Fibroblast of the aortic adventitia (primary cell): ENCODE measurements at places on chromosomes 2 and 18.

DNA sequence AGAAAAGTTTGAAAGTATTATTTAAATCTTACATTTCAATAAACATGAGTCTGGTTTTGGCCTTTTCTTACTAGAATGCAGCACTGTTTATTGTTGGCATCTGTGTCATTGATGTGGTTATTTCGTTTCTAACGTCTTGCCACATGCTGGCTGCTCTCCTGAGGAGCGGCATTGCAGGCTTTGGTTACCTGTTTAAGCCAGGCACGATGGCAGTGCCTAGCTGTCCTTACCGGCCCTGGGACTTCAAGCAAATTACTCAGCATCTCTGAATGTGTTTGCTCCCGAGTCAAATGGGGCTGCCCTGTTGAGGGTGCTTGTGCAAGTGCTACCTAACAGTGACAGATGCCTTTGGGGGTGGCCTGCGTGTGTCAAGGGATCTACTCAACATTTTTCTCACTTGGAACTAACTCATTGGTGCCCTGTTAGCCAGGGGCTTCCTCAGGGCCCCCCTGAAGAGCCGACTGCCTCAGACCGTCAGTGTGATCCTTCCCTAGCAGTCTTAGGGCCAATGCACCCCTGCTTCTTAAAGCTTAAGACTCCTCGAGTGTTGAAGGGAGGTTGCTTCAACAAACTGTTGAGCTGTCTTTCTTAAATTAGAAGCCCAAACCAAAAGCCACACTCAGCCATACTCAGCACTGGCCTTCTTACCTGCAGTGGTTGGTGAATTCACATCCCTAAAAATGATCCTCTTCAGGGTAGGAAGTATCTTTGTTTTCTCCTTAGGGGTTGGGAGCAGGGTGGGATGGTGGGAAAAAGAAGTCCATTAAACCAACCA lies 151.5 kb downstream of the NCK2 start:
- no peak for DNase-seq

DNA sequence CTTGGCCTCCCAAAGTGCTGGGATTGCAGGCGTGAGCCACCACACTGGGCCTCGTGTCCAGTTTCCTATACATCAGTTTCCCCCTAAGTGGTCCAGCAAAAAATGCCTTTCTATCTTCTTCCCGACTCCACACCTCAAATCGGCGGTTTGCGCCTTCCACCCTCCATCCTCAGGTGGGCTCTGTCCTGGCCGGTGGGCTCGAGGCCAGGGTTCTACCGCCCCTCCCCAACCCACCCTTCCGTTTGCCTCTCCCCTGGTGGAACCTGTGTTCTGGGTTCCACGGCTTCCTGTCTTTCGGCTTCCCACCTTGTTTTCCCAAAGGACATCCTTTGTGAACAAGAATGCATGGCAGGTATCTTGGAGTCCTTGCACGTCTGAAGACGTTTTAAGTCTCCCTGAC lies 104.4 kb downstream of the HS6ST1 start:
- no peak for DNase-seq

DNA sequence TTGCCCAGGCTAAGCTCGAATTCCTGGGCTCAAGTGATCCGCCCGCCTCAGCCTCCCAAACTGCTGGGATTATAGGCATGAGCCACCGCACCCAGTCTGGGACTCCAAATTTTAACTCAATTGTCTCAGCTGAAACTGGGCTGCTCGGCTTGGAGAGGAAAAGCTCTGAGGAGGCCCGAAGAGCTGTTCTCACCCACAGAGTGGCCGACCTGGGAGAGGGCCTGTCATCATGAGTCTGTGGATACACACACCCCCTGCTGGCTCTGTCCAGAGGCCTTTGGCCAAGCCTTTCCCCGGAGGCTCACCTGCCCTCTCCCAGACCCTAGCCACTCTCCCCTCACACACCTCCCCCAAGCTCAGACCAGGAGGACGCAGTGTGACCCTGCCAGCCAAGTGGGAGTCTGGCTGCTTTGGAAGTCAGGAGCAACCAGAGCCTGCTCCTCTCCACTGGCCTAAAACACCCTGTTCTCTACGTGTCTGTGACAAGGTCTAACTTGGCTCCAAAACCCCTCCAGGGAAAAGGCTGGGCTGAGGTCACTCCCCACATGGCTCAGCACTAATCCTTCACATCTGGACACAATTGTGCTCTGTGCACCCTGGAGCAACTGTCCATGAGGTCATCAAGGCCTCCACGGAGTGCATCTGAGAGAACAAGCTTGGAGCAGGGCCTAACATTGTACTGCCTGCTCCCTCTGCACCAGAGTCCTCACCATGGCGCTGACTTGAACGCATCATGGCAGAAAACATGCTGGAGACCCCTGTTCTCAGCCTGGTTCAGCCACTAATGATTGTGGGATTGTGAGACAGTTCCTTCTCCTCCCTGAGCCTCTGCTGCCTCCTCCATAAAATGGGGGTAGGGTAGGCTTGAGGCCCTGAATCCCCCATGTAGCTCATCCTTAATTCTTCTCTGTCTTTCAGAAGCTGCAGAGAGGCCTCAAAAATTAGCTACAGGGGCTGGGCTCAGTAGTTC lies 49.9 kb upstream of the RAB6C start:
- DNase-seq, result peak; percentile 64

DNA sequence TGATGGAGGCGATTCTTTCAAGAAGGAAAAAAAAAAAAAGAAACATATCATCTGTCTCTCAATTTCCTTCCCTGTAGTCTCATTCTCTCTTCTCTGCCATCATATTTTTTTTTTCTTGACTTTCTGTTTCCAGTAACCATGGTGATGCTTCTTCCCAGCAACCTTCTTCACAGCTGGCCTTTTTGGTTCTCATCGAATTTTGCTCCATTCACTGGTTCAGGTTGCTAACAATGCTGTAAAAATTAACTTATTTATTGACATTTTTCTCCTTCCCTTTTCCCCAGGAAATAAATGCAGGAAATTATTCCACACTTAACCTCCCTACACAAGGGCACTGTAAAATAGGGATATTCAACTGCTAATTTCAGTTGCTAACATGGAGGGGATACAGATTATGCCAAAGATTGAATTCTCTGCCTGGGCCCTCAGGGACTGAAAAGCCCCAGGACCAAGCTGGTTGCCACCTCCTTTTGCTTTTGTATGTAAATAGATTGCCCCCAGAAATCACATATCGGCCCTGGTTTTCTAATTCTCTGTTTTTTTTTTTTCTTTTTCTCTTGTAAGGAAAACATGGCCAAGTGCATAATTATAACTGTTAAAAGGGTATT lies 154.7 kb downstream of the MAP2 start:
- DNase-seq, result no peak

- peak; percentile 27 for DNase-seq
Observed at GRCh38 chr18:73981796-73982195, 165.8 kb downstream of the FBXO15 start.

DNA sequence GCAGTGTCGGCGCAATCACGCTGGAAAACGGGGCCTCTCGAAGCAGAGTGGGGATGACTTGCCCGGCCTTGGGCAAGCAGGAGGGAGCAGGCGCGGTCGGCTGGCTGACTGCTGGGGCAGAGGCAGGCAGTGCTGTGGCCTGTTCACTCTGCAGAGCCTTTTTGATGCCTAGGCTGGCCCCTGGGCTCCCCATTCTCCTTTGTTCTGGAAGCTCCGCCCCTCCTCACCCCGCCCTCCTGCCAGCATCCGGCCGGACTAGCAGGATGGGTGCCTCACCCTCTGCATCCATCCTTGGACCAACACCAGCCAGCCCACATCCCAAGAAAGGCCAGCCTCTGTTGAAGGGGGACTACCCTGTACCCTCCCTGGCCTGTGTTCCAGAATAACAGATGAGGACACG lies at the start of gene ASPRV1:
Gene ASPRV1 (minus strand): TSS at position 136 of the 400 bp plus-strand sequence. CDS start 195 bp downstream, outside the sequence.
- DNase-seq, result no peak

DNA sequence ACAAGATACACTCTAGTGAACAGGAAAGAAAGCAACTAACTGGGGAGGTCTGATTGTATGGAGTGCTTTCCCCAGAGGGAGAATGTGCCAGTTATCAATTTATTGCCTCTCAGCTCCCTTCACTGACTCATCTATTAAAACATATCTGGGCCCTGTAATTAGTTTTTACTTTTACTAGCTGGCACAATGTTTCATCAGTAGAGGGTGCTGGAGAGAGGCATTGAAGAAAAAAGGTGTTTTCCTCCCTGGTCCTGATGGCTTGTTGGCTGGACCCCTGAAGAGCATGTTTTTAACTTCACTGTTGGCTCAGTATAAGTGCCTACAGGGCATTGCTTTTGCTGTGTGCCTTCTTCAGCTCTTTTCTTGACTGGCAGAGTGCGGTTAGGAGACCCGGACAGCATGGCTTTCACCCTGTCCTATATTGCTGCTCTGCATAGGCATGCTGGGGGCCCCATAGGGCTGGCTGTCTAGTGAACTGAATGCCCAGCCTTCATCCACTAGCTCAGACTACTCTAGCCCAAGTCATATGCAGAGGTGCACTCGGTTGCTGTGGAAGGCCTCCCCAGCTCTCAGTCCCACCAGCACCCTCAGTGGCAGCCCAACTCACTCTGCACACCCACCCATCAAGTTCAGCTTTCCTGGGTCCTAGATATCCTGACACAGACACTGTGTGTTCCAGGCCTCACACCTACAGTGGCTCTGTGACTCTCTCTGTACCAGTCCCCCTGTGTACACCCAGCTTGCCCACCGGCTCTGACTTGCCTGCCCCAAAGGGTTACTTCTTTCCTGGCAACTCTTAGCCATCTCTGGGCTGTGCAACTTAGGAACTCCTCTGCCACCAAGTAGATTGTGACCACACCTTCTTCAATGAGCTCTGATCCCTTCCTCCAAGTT lies 62.3 kb upstream of the ACYP2 start:
- DNase-seq, result no peak

DNA sequence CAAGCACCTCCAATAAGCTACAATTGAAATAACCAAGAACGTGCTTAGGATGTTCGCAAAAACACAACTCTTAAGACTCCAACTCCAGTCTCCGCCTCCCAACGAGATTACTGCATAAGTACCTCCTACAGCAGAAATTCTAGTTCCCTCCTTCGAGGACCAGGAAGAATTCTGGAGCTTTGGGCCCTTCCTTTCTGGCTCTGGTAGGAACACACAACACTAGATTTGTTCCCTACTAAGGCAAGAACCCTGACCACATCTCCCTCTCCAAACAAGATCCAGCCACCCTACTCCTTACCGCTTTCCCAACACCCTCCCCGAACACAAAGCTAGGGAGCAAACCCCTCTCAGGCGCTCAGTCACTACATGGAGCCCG lies 721 bp downstream of the ADAM17 start:
- DNase-seq, result peak; percentile 93

DNA sequence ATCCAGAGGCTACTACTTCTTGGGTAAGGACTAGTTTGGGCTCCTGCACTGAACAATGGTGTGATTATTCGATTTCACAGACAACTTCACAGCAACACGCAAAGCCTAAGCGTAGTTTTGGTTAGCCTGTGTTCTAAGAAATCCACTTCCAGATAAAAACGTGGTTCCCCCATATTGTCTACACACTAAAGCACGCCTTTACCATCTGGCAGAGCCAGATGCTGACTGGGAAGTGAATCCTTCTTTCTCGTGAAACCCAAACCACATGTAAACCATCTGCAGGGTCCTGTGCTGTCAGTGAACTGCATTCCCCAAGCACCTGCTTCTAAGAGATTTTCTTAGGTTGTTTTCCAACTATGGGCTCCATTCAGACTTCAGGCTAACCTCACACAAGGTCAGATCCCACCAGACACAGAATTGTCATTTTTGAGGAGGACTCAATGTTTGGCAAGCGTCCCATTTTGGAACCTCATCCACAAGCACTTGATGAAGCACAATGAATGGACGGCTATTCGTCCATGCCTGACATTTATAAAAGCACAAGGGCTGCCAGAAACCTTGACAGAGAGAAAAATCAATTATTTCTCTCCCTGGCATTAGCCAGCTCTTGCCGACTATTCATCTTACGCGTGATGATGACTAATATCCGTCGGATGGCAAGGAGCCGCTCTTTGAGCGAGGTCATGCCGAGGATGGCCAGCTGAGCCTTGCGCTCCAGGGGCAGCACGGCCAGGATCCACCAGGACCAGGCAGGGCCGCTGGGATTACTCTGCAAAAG lies 38.4 kb downstream of the LONRF2 start:
- no peak for DNase-seq

DNA sequence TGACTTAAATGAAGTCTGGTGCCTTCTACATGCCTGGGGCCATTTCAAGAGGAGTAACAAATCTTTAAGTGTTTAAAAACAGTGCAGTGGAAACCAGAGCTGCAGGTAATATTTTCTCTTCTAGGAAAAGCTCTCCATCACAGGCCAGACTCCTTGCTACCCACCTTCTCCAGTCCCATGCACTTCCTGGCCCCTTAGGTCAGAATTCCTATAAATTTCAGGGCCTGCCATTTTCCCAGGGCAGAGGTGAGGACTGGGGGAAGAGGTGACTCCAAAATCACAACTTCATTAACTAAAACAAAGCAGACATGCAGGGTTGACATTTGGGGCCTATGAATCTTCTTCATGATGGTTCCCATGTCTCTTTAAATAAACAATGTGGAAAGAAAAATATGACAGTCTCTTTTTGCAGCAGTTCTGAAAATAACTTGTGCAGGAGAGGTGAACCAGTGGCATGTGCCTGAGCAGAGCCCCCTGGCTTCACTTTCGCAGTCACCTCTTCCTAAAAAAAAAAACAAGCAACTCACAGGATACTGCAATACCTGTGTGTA lies 63.7 kb upstream of the TANC1 start:
- DNase-seq, result no peak

GRCh38 chr2:196096982-196097745 lies 28.5 kb upstream of the DNAH7 start:
- DNase-seq, result no peak

GRCh38 chr2:96681540-96681939 lies 39.0 kb downstream of the FER1L5 start:
- DNase-seq, result no peak

DNA sequence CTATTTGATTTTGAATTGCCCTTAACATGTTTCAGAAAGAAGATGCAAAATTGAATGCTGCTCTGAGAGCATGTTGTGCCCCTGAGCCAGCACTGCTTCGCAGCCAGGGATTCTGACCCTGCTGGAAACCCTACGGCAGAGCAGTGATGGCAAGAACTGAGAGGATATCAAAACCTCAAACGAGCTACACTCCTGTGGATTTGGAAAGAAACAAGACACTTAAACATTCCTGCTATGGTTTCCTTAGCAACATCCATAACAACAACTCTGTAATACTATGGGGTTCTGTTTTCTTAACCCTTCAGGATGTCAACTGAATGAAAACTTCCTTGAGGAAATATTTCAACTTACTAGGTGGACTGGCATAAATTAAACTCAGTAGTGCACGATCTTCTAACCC lies 649.1 kb downstream of the NYAP2 start:
- peak; percentile 64 for DNase-seq

DNA sequence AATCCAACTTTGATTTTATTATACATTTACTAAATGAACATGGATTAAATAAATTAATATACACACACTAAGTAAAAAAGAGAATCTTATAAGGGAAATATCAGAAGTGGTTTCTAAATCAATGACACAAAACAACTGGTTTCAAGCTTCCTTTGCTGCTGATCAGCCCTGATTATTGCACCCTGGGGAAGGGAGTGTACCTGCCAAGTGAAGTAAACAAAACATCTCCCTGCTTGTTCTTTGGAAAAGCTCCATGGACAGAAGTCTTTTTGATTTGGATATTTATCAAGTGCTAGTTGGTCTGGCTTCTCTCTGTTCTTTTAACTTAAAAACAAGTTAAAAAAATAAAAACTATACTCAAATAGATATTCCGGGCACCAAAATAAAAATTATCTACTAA lies 190.1 kb downstream of the PDE11A start:
- DNase-seq, result no peak
